CD14-positive monocyte (primary cell): ENCODE measurements at places on chromosomes 6 and 20. TPM values are rescaled to one million over a fixed set of nuclear protein-coding genes. Genes with fewer than 3 reads are reported as not detected.

GRCh38 chr6:163841733-163842132 lies 427.2 kb downstream of the QKI start:
- DNase-seq, result no peak

- no peak for DNase-seq
Observed at GRCh38 chr6:49806145-49806544, 19.1 kb upstream of the PGK2 start.

The TMEM74B gene
- not detected in 2 replicates for polyA plus RNA-seq

- DNase-seq, result no peak
Observed at GRCh38 chr20:432208-432607, 24.1 kb downstream of the RBCK1 start.

GRCh38 chr20:10236540-10237533 lies 18.2 kb downstream of the SNAP25 start:
- no peak for DNase-seq

The FRK gene
- not detected in 2 replicates for polyA plus RNA-seq
